Thyroid gland (tissue), 4 donors: ENCODE measurements at places on chromosomes 2 and 18.

DNA sequence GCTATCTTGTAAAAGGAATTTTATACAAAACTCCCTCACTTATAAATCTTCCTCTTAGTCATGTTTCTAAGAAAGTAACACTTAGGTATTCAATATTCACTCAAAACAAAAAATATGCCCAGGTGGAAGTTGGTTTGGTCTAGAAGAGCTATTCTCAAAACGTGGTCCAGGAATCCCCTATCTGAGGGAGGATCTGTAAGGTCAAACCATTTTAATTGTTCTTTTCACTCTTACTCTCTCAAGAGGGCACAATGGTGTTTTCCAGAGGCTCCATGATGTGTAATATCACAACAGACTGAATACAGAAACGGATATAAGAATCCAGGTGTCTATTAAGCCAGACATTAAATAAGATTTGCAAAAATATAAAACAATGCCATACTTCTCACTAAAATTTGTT, 9.9 kb downstream of the MOB1A start:
- no peak overlapping the region for H3K27ac ChIP-seq
- peaks cover 36% of the 10 kb centered on the region for H3K36me3 ChIP-seq
- DNase-seq = no peak
- no peak overlapping the region for H3K4me3 ChIP-seq
- no peaks in the 10 kb centered on the region for H3K27me3 ChIP-seq

GRCh38 chr2:172100935-172101820, 1.5 kb downstream of the DLX2 start:
- H3K4me3 ChIP-seq = no peak overlapping the region
- no peak overlapping the region for H3K27ac ChIP-seq
- H3K36me3 ChIP-seq = no peaks in the 10 kb centered on the region
- peaks cover 69% of the 10 kb centered on the region for H3K4me1 ChIP-seq

DNA sequence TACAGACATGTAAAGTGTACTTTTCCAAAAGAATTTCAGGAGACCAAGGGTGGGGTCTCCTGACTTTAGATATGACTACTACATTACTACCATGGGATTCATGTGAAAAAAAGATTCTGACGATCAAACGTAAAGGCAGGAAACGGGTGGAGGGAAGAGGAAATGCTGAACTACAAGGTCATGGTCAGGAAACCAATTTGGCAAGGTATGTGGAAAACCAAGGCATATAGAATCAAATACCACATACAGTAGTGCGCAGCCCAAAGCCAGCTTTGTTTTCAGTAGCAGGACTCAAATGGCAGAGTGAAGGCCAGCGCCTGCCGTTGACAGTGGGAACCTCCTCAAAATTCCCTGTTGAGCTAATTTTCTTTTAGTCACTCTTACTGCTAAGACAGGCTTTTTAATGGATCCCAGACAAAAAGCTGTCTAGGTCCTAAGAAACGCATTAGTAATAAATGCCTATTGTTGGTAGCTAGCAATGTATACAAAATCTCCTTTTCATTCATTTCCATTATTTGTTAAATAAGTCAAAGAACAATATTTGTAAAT, 57.6 kb upstream of the SERTAD2 start:
- no peak overlapping the region for H3K4me3 ChIP-seq
- H3K27ac ChIP-seq = no peak overlapping the region
- DNase-seq = no peak

DNA sequence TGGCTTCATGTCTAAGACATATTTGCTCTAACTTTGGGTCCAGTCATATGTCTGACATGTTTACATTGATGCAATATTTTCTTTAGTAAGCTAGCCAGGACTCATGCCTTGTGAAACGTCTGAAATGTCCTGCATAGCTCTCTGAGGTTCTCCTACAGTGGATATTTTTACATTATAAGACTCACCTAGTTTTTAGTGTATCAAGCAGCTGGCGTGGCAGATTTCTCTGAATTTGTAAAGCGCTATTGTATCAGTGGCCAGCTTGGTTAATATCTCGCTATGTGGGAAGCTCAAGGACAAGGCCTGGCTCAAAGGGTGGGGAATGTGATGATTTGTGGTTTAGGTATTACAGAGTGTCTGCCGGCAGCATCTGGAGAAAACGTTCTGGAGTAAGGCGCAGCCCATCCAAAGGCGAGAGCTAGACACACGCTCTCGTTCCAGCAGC, 164.3 kb downstream of the LTBP1 start:
- H3K27me3 ChIP-seq = no peaks in the 10 kb centered on the region
- H3K36me3 ChIP-seq = no peaks in the 10 kb centered on the region
- H3K4me1 ChIP-seq = no peaks in the 10 kb centered on the region
- H3K4me3 ChIP-seq = no peak overlapping the region
- DNase-seq = no peak
